HT1080 (cell line): ENCODE measurements at places on chromosomes 13 and 19. TPM values are rescaled to one million over a fixed set of nuclear protein-coding genes. Genes with fewer than 3 reads are reported as not detected.

Gene CYP2A6
- total RNA-seq: not detected in 2 replicates

Gene DACH1
- total RNA-seq: 0.07 and 0.29 TPM in 2 replicates

Gene LILRB2
- total RNA-seq: not detected in 2 replicates

Gene ZNF470
- total RNA-seq: 0.20 and 0.47 TPM in 2 replicates

Gene ELF1
- 13.4 and 31.1 TPM in 2 replicates for total RNA-seq

Gene LYPD3
- not detected in 2 replicates for total RNA-seq

Gene TYROBP
- not detected in 2 replicates for total RNA-seq

Gene CGB3
- not detected in 2 replicates for total RNA-seq

Gene DOCK9
- total RNA-seq: 58.1 and 77.7 TPM in 2 replicates

Gene IRF2BP1
- 57.1 and 57.4 TPM in 2 replicates for total RNA-seq

Gene PCSK4
- total RNA-seq: 0.10 and 1.0 TPM in 2 replicates

Gene ZGLP1
- total RNA-seq: 0.43 and 1.7 TPM in 2 replicates

Gene ZNF724
- total RNA-seq: 5.9 and 6.5 TPM in 2 replicates

Gene PSG2
- not detected in 2 replicates for total RNA-seq

Gene SLC25A41
- 0.18 TPM in 1 of 2 replicates, not detected in the other for total RNA-seq

Gene KLK5
- total RNA-seq: not detected in 2 replicates

Gene LSR
- 0.23 and 1.3 TPM in 2 replicates for total RNA-seq

Gene GAPDHS
- total RNA-seq: not detected in 2 replicates

Gene MYADM
- 10.4 and 29.4 TPM in 2 replicates for total RNA-seq

Gene BCL2L12
- total RNA-seq: 21.2 and 26.0 TPM in 2 replicates

Gene BTBD2
- 51.8 and 66.6 TPM in 2 replicates for total RNA-seq

Gene PCDH9
- total RNA-seq: 0.50 and 0.92 TPM in 2 replicates

Gene NKPD1
- total RNA-seq: not detected in 2 replicates

Gene RRAS
- 23.5 and 26.7 TPM in 2 replicates for total RNA-seq

Gene CYP4F8
- total RNA-seq: not detected in 2 replicates

Gene HTR2A
- not detected in 2 replicates for total RNA-seq

Gene GRIN2D
- total RNA-seq: 0.20 and 0.21 TPM in 2 replicates

Gene FARP1
- total RNA-seq: 8.9 and 17.7 TPM in 2 replicates

Gene PROZ
- total RNA-seq: not detected in 2 replicates

Gene F10
- total RNA-seq: not detected in 2 replicates

Gene IGSF23
- not detected in 2 replicates for total RNA-seq

Gene A1BG
- total RNA-seq: 20.3 and 22.8 TPM in 2 replicates

Gene LILRB5
- total RNA-seq: not detected in 2 replicates
